Upper lobe of right lung (tissue), 1 donor: ENCODE measurements at places on chromosomes 12 and 14.

GRCh38 chr12:27826076-27826475 lies 46.0 kb upstream of the MANSC4 start:
- no peak for DNase-seq

- no peak for DNase-seq
Measured at GRCh38 chr14:74464785-74465184, 28.3 kb downstream of the NPC2 start.

DNA sequence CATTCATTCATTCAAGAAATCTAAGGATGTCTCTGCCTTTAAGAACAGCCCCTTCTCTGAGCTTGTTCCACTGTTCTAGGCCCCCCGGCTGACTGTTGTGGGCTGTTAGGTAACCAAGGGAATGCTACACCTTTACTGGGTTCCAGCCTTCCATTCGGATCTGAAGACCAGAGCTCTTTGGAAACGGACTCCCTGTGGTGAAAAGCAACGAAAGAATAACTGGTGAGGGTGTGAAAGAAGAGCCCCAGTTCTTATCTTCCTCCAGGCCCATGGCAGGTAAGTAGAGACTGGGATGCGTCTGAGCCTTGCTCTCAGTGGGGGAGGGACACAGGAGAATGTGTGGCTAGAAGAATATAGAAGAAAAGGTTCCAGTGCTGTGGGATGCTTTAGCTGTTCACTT lies 207.4 kb downstream of the TMEM132D start:
- no peak for DNase-seq

- DNase-seq = no peak
Measured at GRCh38 chr14:21440859-21441258, 15.1 kb downstream of the CHD8 start.

GRCh38 chr12:46468160-46468559 lies 95.6 kb upstream of the SLC38A2 start:
- DNase-seq = no peak

GRCh38 chr14:74531467-74531866 lies 37.9 kb downstream of the ISCA2 start:
- DNase-seq = no peak
